ENCODE measurements at places on chromosomes 4 and X.

DNA sequence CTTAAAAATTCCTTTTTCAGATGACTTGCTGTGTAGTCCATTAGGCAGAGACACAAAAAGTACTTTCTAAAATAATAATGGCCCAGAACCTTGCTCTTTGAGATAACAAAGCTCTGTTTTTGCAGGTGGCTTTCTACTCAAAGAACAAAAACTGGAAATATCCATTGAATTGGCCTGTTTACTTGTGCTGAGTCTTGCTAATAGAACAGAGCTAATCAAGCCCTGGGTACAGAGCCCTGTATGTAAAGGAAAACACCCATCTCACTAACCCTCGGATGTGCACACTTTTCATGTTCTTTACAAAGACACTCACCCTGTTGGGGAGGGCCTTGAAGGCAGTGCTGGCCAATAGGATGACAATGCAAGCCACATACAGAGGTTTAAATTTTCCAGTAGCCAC is 27.0 kb upstream of the LNX1 start:
- no peak for DNase-seq

GRCh38 chrX:47843363-47843762 is 6.7 kb downstream of the ZNF81 start:
- DNase-seq = no peak

DNA sequence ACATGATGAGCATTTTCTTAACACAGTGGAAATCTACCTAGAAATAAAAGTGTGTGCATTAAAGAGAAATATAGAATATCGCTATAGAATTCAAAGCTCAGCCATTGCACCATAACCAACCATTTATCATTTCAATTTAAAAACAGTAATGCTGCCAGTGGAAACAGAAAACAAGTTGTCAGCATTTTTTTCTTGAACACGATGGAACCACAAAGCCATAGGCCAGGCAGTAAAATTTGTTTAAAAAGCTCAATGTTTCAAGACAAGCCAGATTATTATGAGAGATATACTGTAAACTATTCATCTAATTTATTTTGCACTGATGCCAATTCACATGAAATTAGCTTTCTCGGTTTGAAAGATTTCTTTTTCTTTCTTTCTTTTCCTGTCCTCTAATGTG is 46.7 kb upstream of the NRK start:
- no peak for DNase-seq

DNA sequence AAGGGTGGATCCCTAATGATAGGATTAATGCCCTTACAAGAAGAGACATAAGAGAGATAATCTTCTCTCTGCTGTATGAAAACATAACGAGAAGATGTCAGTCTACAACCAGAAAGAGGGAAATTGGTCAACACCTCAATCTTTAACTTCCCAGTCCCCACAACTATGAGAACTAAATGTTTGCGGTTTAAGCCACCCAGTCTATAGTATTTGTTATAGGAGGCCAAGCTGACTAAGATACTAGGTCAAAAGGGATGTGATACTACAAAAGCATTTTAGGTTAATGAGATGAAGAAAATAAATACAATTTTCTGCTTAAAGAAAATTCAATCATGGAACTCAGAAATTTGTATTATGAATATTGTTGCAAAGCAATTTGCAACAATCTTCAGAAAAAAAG is 55.4 kb upstream of the LHFPL1 start:
- no peak for DNase-seq

- no peak for DNase-seq
These were observed 18.8 kb downstream of the MSANTD1 start for GRCh38 chr4:3267576-3268394.

- DNase-seq = no peak
These were observed 24.8 kb upstream of the FAM193A start for GRCh38 chr4:2511645-2512131.

DNA sequence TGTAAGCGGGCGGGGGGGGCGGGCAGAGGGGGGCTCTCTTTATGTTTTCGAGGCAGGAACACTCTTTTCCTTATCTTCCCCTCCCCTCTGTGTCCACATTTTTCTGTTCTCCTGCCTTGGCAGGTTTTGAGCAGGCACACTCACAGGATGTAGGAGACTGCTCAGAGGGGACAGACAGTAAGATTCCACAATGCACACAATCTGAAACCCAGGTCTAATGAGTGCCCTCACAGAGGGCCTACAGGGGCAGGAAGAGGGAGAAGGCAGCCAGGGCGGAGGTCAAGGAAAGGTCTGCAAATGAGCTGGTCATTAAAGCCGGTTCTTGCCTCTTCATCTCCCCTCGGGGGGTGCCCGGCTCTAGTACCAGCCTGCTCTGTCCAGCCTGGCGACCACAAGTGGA is 106.1 kb upstream of the ATP6AP2 start:
- no peak for DNase-seq

DNA sequence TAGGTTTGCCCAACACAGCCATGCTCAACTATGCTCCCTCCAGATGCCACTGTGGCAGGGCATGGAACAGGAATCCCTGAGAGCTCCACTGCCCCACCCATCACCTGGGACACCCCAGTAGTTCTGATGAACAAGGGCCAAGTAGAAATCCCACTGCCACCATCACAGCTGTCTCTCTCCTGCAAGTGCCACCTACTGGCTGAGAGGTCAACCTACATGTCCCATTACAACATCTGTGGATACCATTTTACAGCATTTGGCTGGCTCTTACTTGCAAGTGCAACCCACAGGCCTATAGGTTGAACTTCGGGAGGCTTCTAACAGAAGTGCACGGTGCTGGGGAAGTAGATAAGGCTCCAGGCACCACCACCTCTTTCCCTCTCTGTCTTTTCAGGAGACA is 142.5 kb downstream of the CXXC4 start:
- DNase-seq = no peak

DNA sequence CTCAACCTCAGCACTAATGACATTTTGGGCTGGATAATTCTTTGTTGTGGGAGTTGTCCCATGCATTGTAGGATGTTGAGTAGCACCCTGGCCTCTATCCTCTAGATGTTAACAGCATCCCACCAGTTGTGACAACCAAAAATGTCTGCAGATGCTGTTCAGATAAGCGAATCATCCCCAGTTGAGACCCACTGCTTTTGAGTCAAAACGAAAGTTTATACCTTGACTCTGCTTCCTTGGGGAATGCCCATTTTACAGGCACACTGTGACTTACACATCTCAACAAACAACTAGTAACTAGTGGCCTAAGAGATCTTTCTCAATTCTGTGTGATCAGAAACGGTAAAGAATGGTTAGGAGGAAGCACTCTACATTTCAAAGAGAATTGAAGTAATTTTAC is 37.0 kb downstream of the SEPSECS start:
- DNase-seq = no peak

GRCh38 chrX:66408507-66408906 is 230.4 kb downstream of the EDA2R start:
- DNase-seq = no peak

DNA sequence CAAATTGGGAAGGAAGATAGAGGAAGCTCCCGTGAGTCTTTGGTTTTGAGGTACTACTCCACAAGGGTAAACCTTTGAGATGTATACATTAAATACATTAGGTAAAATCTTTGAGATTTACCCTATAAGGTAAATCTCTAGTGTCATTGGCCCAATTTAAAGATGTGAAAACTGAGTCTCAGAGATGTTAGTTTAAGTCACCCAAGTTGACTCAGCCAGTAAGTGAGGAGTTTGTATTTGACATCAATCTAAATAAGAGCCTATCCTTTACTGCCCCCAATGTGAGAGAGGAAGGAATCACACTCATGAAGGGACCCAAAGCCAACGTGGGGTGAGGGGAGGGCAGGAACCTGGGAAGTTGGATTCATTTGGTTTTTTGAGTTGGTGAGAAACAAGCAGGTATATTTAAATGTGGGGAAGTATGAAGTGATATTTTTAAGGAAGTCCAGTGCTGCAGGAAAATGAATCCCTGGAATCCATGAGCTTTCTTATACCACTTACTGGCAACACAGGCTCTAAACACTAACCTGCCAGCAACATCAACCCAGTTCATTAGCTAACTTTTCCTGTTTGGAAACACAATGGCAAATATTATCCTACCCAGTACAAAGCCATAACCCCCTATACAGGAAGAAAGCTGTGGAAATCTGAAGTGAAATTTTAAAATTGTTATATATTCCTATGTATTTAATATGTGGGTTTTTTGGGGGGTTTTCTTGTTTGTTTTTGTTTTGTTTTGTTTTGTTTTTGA is 55.3 kb downstream of the PALLD start:
- no peak for DNase-seq

DNA sequence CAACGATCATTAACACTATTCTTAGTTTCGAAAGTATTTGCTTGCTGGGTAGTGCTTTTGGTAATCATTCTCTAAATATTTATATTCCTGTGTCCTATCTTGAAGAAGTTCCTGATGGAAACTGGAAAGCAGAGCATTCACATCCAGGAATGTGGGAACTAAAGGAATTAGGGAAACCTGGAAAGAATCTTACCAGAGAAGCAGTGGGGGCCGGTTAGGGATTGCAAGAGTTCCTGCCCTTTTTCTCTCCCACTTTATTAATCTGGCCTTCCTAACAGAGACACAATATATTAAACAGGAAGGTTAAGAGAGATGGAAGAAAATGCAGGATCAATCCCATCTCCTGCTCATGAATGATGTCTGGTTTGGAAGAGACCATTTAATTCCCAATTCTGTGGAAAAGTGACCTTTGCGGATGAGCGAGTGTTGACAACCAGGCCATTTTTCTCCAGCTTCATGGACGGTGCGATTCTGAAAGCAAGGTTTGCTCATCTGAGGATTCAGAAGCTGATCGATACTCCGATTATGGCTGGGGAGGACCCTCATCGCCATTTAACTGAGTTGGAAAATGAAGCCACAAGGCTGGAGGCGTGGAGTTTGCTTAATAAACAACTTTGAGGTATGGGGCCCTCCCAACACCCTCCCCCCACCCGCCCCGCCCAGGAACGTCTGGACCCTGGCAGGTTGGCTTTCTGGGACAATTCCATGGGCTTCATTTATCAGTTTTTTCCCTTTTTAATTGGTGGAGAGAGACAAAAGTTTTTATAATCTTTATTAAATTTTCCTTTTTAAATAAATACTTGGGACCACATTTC is 52.3 kb downstream of the C4orf51 start:
- peak; percentile 22 for DNase-seq

DNA sequence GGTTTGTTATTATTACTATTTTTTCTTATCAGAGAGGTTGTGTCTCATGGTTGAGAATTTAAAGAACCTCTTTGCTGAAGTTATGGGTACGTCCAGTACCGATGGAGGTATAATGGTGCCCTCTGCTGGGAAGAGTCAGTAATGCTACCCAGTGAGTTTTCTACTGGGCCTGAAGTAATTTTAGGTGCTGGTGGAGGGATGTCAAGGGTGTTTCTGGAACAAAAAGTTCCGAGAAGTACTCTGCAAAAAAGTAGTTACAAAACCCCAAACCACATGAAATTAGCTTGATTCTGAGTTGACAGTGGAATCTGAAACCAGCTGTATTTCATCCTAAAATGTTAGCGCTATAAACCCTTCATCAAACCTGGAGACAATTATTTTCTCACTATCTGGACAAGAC is 102.5 kb upstream of the MID1 start:
- peak; percentile 24 for DNase-seq

DNA sequence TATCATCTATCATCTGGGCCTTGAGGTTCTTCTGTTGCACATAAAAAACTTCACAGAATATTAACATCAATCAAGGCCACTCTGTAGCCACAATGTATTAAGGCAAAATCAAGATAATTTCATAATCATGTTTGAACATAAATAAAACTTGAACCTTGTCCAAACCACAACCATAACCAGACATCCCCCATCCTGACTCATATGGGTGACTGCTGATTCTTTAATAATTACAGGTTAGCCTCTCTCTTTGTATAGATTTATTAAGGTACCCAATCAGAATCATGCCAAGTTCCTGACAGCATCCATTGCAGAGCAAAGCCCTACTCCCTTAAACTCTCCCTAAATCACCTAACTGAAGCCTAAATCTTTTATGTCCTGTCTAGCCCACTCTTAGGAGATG is 16.7 kb upstream of the AREG start:
- DNase-seq = no peak

GRCh38 chr4:65416891-65417290 is 253.4 kb downstream of the EPHA5 start:
- peak; percentile 51 for DNase-seq

DNA sequence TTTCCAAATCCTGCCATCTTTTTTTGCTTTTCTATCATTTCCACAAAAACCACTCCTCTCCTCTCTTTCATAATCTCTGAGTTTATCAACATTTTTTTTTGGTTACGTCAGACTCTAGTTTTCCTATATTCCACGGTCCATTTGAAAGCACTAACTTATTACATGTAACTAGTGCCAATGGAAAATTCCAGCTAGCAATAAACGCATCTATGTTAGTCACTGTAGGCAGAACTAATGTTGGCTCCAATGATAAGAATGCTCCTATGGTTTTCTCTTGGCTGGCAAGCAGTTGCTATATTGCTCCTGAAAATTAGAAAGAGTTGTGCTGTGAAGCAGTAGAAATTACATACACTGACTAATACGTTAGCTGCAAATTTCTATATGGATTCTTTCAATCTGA is 634.6 kb upstream of the FTHL17 start:
- no peak for DNase-seq

DNA sequence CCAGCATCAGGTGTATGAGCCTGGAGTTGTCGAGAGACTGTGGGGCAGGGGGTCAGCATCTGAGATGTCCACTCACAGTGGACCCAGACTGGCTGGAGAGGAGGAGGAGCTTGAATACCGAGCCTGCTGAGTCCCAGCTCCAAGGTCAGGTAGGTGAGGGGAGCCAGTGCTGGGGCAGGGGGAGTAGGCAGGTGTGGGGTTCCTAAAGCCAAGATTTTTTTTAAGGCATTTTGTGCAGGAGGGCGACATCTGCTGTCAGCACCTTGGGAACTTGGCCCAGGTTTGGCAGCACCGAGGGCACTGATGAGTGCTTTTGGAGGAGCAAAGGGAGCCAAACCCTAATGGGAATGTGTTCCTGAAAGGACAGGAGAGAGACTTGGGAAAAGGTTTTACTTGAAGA is 64.2 kb upstream of the MSANTD1 start:
- no peak for DNase-seq

- peak; percentile 14 for DNase-seq
These were observed 1.2 kb downstream of the ELF2 start for GRCh38 chr4:139175646-139176301.

DNA sequence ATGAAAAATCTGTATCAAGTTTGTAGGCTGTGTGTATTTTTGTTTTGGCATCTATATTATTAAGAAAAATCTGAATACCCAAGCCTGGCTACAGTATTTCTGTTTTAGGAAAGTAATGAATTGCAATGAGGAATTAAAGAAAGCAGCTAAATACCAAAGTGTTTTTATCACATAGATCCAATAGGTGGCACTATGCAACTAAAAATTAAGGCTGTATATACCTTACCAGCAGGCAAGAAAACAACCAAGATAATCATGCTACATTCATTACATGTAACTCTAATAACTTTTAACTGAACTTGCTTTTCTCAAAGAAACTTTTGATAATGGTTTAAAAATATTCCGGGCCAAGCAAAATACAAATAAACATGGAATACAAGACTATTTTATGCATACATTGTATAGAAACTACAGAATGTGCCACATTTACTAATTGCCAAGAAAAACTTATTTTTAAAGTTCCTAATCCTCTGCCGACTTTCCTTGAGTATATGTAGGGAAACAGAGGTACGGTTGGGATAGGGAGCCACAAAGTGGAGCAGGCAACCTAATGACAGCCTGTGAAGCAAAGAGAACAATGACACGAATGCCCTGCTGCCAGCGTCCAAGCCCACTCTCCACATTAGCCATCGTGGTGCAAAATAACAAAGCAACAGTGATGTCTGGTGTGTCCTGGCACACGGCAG is 63.7 kb downstream of the SEC24D start:
- peak; percentile 86 for DNase-seq

- DNase-seq = peak; percentile 76
These were observed 282.9 kb downstream of the USP46 start for GRCh38 chr4:52376132-52376704.
